ENCODE measurements at places on chromosomes 4 and X. TPM values are rescaled to one million over a fixed set of nuclear protein-coding genes. Genes with fewer than 3 reads are reported as not detected.

Gene WNK3
- 20.8 TPM for total RNA-seq

Gene ATP8A1
- 39.0 TPM for total RNA-seq

Gene CSAG2
- total RNA-seq = not detected

Gene NDST3
- total RNA-seq = 6.6 TPM

Gene CXCL1
- total RNA-seq = 4.8 TPM

Gene WWC2
- 28.0 TPM for total RNA-seq

Gene CHIC1
- 11.9 TPM for total RNA-seq

Gene PPP1R3F
- total RNA-seq = 13.4 TPM

Gene RASL11B
- 8.0 TPM for total RNA-seq

Gene HTR2C
- 34.9 TPM for total RNA-seq

Gene ADGRA3
- total RNA-seq = 44.5 TPM

Gene FGF5
- total RNA-seq = 0.11 TPM

Gene UNC5C
- total RNA-seq = 28.3 TPM

Gene PDZD11
- 44.9 TPM for total RNA-seq

Gene SPANXN4
- not detected for total RNA-seq

Gene RBMXL3
- total RNA-seq = not detected

Gene ZCCHC12
- total RNA-seq = 20.1 TPM

Gene NONO
- 236 TPM for total RNA-seq

Gene RASSF6
- total RNA-seq = 0.28 TPM

Gene SYP
- total RNA-seq = 192 TPM

Gene SMIM10L2A
- 11.0 TPM for total RNA-seq

Gene ZNF157
- 4.6 TPM for total RNA-seq

Gene TCEAL2
- 26.8 TPM for total RNA-seq

Gene DDX53
- not detected for total RNA-seq

Gene SPANXC
- not detected for total RNA-seq

Gene LARP7
- 65.1 TPM for total RNA-seq

Gene ZNF185
- 8.9 TPM for total RNA-seq

Gene P2RY4
- total RNA-seq = 0.30 TPM

Gene HUWE1
- total RNA-seq = 91.1 TPM

Gene ITIH6
- 0.22 TPM for total RNA-seq

Gene MAGEA11
- total RNA-seq = not detected

Measured in spinal cord (tissue), 10 donors.